Chondrocyte (in vitro differentiated cells): ENCODE measurements at places on chromosomes 7 and 10. TPM values are rescaled to one million over a fixed set of nuclear protein-coding genes. Genes with fewer than 3 reads are reported as not detected.

The HMX3 gene
- total RNA-seq = not detected in 3 replicates

The CTAGE8 gene
- 0.53 to 1.4 TPM (median 0.92 TPM) in 3 replicates for total RNA-seq

The GPR26 gene
- total RNA-seq = not detected in 3 replicates

The SOSTDC1 gene
- total RNA-seq = not detected in 3 replicates

The STEAP1 gene
- 0.22 to 0.31 TPM (median 0.28 TPM) in 3 replicates for total RNA-seq

- peak; percentile 87 for DNase-seq
These were observed 1.1 kb downstream of the JMJD1C start for GRCh38 chr10:63464402-63465292.

DNA sequence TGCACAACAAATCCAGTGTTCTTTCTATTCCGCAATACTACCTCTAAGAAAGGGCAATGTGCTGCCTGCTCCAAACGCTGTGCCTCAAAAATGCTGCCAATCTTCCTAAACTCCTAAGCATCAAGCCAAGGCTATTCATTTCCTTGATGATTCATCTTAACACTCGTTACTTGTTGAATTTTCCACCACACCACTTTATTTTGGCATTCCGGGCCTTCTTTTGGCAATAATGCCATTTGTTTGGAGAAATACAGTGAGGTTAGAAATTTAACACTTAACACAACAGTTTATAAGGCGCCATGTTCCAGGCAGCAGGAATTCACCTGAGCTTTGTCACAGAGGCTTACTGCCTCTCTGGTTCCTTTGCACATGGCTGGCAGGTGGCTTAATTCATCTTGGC lies 82.6 kb upstream of the ABCB5 start:
- DNase-seq = no peak

DNA sequence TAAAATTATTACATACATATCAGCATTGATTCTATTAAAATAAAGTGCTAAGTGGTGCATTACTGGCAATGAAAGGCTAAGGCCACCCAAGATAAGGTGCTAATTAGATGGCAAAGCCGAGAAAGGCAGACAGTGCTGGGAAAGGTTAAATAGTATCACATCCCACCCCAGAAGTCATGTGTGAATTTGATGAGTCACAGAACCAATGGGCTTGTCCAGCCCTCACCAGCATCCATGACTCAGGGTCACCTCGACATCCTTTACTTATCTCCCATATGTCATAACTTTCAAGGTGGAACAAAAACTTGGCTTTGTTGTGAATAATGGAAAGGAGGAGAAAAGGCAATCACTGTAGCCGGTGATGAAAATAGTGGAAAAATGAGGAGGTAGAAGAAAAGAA lies 459.1 kb downstream of the PLXNA4 start:
- no peak for DNase-seq

GRCh38 chr10:132186488-132187429 lies at the start of gene DPYSL4:
TSS of gene DPYSL4 (plus strand) at chr10:132186948. CDS start at chr10:132187064, 116 bp downstream.
- no peak for DNase-seq

DNA sequence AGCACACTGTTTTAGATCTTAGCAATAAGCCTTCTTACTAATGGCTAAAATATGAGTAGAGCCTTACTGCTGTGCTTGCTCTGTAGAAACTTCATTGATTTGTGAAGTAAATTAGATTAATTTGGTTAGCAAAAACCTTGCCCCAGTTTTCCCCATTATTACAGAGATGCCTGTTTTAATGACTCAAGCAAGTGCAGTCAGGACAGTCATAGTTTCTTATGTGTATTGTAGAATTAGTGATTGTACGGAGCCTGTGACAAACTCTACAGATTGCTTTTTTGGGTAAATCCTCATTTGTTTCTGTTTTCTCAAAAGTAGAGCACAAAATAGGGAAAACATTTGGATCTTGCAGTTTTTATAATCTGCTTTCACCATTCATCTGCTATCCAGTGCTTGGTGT lies 7.0 kb downstream of the TAX1BP1 start:
- DNase-seq = no peak

DNA sequence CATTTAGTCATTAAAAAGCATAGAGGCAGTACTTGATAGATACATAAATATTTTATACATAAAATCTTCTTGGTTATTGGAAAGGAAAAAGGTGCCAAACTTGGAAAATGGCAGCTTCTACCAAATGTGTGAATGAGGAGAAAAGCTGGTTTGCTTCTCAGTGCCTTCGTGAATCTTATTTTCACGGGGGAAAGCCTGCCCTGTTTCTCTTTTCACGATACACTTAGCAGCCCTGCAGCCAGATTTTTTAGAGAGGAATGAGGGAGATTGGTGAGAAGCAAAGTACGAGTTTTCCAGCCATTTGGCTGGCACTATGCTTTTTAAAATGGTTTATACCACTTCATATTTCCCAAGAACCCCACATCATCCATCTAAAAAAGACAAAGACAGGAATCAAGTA lies 22.9 kb upstream of the C1QL3 start:
- no peak for DNase-seq

DNA sequence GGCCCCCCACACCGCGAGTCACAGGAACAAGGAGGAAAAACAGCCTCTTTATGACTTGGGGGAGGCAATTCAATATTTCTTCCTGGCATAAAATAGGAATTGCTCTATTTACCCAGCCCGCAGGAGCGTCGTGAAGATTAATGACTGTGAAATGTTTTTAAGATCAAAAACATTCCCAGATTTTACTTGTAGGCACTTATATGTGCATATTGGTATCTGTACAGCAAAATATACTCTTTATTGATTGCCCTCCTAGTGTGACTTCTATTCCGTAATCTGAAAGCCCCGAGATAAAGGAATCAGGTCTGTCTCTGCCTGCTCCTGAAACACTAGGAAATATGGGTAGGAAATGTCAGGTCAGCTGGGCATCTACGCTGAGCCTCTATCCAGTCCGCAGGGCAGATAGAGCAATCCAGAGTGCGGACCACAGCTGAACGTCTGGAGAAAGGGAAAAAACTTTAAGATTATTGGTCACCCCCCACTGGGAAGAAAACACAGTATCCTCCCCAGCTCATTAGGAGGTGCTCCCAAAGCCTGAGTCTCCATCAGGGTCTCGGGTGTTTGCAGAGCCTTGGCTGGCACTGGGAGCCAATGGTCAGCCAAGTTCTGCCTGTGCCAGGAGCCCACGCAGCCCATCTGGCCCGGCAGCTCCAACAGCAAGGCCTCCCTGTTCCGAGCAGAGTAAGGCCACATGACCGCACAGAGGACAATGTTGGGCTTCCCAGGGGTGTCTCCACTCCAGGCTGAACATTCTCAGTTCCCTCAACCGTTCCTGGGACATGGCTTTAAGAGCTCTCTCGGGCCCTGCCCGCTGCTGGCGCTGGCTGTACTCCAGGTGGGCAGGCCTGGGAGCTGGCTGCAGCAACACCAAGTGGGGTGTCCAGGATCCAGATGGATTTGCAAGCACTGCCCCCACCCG lies 7.7 kb downstream of the CTBP2 start:
- DNase-seq = no peak

- DNase-seq = no peak
These were observed 217.7 kb downstream of the TMEM178B start for GRCh38 chr7:141291541-141291940.

- no peak for DNase-seq
These were observed 1.9 kb downstream of the AUTS2 start for GRCh38 chr7:69599955-69600709.

DNA sequence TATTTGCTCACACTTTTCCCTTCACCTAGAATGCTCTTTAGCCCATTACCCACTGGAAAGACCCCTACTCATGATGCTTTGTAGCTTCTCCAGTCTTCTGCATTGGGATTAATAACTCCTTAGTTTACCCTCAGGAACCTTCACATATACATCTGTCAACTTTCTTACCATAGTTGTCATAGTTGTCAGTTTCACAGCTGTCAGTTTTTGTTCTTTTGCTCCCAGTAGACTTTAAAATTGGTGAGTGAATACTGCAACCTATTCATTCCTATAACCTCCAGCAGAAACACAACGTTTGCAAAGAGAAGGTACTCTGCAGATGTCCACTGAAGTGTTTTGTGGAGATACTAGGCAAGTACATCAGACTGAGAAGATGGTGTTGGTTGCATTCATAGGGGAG lies 2.6 kb downstream of the PON1 start:
- DNase-seq = no peak

DNA sequence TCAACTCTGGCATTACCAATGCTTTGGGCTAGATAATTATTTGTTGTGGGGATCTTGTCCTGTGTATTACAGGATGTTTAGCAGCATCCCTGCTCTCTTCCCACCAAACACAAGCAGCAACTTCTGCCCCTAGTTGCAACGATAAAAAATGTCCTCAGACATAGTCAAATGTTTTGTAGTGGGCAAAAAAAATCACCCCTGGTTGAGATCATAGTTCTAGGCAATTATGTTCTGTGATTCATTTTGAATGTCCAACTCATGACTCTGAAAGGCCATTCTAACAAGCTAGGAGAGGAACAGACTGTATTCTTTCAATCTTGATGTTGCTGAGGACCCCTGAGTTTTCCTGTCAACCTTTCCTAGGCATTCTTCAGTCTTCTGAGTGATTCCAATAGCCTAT lies 79.5 kb downstream of the RTKN2 start:
- DNase-seq = no peak

DNA sequence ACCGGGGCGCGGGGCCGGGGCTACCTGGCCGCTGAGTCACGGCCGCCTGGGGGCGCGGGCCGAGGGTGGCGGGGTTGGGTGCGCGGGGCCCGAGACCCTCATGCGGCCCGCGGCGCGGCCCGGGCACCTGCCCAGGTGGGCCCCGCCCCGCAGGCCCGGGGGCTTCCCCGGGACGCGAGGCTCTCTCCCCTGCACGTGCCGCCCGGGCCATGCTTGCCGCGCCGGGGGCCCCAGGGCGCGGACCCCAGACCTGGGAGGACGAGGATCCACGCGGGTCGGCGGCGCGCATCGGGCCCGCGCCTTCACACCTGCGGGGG lies 402 bp downstream of the MAFK start:
- DNase-seq = no peak

DNA sequence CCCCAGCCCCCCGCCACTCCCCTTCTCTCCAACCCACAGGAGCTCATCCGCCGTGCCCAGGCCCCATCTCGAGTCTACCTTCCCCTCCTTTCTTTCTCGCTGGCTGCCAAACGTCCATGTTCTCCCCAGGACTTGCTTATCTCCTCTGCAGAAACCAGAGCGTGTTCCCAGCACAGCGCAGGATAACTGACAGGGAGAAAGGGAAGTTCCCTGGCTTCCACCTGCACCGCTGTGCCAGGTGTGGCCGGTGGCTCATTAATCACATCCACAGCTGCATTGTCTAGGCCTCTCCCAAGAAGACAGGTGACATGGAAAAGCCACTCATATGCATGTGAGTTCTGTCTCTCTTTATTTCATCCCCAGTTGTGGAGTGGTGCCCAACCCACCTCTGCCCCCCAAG lies 113.2 kb downstream of the ITIH5 start:
- DNase-seq = no peak

GRCh38 chr10:6781133-6781770 lies 201.2 kb upstream of the PRKCQ start:
- DNase-seq = no peak

DNA sequence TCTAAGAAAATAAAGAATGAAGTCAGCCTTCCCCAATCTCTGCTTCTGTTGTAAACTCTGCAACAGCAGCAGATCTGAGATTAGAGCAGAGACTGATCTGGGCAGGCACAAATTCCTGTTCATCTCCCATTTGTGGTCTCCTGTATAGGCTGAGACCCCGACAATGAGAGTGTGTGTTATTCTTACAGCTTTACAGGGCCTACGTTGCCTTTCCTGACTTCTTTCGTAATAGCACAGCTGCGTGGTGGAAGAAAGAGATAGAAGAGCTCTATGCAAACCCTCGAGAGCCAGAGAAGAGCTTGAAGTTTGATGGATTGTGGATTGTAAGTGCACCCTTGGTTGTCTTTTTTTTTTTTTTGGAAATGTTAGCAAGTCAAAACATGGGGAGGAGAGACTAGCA lies 72.1 kb downstream of the PRSS58 start:
- no peak for DNase-seq

DNA sequence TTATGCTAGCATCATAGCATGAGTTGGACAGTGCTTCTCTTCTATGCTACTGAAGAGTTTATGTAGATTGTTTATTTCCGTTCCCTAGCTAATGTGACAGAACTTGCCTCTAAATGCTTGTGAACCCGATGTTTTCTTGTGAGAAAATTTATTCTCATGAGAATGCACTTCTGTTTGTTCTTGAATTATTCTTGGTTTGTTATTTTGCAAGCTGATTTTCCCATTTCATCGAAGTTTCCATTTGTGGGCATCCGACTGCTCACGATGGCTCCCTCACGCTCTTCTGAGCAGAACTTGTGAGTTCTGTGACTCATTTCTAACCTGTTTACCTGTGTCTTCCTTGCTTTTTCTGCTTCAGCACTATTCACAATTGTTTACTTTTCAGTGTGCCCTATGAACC lies 59.9 kb downstream of the WDFY4 start:
- DNase-seq = no peak

- no peak for DNase-seq
These were observed 29.3 kb downstream of the AFAP1L2 start for GRCh38 chr10:114375047-114375446.

DNA sequence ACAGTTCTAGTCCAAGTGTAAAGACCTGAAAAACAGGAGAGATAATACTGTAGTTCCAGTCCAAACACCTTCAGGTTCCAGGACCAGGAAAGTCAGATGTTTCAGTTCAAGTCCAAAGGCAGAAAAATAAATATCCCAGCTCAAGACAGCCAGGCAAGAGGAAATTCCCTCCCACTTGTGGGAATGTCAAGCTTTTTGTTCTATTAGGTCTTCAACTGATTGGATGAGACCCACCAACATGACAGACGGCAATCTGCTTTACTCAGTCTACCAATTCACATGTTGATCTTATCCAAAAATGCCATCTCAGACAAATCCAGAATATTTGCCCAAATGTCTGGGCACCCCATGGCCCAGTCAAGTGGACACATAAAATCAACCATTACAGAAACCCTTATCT lies 33.1 kb downstream of the SEMA3D start:
- no peak for DNase-seq

DNA sequence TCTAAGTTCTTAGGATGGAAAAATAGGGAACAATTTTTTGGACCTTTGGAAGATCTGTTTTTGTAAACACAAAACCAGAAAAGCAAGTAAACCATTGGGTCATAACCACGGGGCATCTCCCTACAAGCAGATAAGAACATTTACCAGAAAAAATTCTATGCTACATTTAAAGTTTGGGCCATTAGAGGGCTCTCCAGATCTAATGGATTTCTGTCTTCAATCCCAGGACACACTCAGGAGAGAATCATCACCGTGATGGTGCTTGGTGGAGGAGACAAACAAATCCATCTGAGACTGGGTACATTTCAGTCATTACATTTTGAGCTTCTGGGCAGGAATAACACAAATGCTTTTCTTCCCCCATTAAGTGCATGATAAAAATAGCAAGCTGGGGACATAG lies 178.4 kb upstream of the TARP start:
- DNase-seq = no peak
